ENCODE measurements at places on chromosomes 5 and 9. TPM values are rescaled to one million over a fixed set of nuclear protein-coding genes. Genes with fewer than 3 reads are reported as not detected.

CNTFR gene
- 9.4 TPM for total RNA-seq

SV2C gene
- total RNA-seq: 0.60 TPM

OBP2B gene
- total RNA-seq: not detected

C5orf34 gene
- 3.2 TPM for total RNA-seq

PTGDS gene
- 111 TPM for total RNA-seq

CDH9 gene
- total RNA-seq: not detected

Measured in ureter (tissue), 1 donor.